ENCODE measurements at places on chromosomes 2 and 18. TPM values are rescaled to one million over a fixed set of nuclear protein-coding genes. Genes with fewer than 3 reads are reported as not detected.

GRCh38 chr2:27751377-27751776 lies 20.1 kb upstream of the MRPL33 start:
- no peak for DNase-seq

ZNF804A gene
- total RNA-seq: not detected

COBLL1 gene
- total RNA-seq: 2.2 TPM

DNA sequence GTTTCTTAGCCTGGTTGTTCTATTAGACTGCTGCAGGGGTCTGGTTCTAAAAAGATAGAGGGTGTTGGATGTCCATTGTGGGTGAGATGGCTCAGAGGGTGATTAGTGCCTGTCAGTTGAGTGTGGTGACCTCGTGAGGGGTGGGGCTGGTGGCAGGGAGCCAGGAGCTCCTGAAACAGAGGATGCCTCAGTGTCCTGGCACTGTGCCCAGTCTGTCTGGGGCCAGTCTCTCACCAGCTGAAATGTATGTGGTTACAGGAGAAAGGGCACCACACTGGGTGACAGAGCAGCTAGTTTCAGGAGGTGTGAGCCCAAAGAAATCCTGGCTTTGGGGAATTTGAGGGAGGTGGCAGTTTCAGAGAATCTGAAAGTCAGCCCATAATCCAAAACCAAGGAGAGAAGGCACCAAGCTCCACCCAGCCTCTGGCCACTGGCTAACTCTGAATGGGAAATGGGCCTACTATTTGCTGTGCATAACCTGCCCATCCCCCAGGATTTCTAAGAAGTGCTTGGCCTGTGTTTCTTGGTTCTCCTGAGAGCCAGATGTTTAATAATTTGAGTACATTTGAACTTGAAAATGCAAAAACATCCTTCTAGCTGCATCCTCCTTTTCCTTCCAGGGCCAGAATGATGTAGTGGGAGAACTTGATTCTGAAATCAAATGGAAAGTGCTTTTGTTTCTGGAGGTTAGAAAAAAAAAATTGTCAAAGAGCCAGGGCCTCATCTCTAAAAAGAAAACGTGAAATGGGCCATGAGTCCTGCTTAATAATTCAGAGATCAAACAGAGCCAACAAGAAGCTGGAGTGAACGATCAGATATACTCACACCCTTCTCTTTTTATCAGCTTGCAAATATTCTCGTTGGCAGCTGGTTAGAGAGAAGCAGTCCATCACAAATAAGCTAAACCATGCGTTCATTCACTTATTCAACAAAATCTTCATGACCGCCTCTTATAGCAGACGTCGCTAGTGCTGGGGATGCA lies 92.3 kb downstream of the B3GNT2 start:
- peak; percentile 64 for DNase-seq

DNA sequence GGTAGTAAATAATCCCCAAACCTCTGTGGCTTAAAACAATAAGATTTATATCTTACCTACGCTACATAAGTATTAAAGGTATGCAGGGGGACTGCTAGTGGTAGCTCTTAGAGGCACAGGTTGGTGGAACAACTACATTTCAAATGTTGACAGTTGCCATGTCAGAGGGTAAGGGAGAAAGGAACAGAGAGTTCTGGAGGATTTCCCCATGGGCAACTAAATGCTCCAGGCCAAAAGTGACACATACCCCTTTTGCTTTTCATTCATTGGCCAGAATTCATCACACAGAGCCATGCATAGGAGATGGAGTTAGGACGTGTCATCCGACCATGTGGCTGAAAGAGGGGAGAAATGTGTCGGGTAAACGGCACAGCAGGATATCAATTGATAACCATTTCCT lies 133.2 kb downstream of the NAPG start:
- no peak for DNase-seq

GRCh38 chr2:109453371-109453995 lies 160.3 kb downstream of the SEPTIN10 start:
- no peak for DNase-seq

DNA sequence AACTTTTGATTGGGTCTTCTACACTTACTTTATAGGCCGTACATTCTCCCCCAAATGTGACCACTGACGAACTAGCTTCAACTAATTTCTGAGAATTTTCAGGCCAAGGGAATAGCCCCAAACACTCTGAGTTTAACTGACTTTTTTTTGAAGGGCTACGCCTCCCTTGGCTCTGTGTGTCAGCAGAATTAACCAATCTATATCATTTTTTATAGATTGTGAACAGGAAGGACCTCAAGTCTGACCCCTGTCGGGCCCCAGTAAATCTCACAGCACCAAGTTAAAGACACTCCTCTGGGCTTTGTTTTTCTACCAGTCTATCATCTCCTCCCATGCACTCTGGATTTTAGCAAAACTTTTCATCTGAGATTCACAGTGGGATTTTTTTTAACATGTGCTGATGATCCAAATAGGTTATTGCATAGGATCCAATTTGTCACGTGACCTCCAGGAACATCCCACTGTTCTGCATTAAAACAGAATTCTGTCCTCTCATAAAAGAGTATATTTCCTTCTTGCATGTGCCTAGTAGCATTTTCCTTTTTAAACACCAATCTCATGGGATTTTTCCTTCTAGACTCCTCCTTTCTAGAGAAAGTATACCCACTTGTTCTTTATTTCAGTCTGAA lies 307.1 kb downstream of the OSR1 start:
- DNase-seq: no peak

CXCR1 gene
- not detected for total RNA-seq

DNA sequence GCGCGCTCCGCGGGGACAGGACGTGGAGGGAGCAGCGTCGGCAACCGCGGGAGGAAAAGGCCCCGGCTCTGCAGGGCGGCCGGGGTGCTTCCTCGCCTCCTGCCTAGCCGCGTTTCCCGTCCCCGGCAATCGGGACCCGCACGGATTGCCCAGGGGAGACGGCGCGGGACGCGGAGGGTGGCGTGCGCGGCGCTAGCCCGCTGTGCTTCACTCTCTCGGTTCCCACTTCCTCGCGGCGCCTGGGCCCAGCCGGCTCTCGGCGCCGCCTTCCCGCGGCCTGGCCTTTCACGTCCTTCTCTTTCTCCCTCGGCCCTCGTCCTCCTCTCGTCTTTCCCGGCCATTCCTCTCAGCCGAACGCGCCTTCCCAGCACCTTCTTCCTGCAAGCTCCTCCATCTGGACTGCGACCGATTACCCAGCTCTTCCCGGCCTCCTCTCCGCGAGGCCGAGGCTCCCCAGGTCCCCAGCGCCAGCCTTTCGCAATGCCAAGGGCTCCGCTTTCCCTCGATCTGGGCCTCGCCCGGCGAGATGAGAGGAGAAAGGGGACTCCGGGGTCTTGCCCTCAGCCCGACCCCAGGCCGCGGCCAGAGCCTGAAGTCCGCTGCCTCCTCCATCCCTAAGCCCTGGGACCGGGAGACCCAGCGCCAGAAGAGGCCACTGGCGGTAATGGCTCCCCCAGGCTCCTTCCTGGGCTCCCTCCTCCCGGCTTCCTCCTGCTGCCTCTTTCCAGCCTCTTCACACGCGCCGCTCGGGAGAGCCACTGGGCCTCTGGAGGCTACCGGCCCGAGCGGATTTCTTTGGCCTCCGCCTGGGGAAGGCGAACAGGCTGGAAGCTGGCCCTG lies 34.3 kb upstream of the ATP6V1B1 start:
- no peak for DNase-seq

OTOS gene
- not detected for total RNA-seq

GRCh38 chr2:123438251-123438650 lies 586.8 kb upstream of the CNTNAP5 start:
- no peak for DNase-seq

Measured in dermis microvascular lymphatic vessel endothelial cell (primary cell).